ENCODE measurements at places on chromosomes 12 and 14. TPM values are rescaled to one million over a fixed set of nuclear protein-coding genes. Genes with fewer than 3 reads are reported as not detected.

Gene PMEL
- 1.4 TPM for total RNA-seq

Gene RERGL
- not detected for total RNA-seq

Gene ADAMTS20
- total RNA-seq = not detected

Gene SRSF9
- 143 TPM for total RNA-seq

Gene ULK1
- 69.6 TPM for total RNA-seq

All from osteocyte (in vitro differentiated cells).